ENCODE measurements at places on chromosomes 11 and 22.

GRCh38 chr11:115325523-115325922, 178.7 kb downstream of the CADM1 start:
- DNase-seq: no peak

- no peak for DNase-seq
Observed at GRCh38 chr22:20088263-20088648, 8.2 kb downstream of the DGCR8 start.

- no peak for DNase-seq
Observed at GRCh38 chr11:8025816-8026215, 38.7 kb downstream of the EIF3F start.

DNA sequence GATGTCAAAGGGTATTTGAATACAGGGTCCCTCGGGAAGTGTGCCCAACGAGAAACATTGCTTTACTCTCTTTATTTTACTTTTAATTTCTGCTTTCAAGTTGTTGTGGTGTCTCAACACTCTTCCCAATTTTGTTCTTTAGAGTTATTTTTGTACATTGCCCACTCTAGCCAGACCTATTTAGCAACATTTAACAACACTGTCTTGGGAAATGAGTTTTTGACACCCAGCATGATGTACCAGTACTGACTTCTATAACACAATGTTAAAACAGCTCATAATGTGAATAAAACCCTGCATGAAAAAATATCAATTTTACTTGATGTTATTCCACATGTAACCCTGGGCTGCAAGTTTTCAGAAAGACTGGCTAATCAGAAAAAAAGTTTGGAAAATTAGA, 350.2 kb upstream of the PITPNB start:
- DNase-seq: no peak

DNA sequence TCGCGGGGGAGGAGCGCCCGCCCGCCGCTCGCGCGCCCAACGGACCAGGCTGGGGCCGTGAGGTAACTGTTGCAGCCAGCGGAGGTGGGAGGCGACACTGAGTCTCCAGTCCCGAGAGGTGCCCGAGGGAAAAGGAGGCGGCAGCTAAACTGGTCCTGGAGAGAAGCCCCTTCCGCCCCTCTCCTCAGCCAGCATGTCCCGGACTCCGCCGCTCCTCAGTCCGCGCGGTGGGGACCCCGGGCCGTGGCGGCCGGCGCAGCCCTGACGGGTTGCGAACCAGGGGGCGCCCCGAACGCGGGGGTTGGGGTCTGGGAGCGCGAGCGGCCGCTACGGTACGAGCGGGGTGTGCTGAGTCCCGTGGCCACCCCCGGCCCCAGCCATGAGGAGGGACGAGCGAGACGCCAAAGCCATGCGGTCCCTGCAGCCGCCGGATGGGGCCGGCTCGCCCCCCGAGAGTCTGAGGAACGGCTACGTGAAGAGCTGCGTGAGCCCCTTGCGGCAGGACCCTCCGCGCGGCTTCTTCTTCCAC, at the start of gene PDE3B:
TSS of gene PDE3B (plus strand) at position 108 of the 529 bp plus-strand sequence. CDS start at position 380, 272 bp downstream.
- DNase-seq: peak; percentile 83

DNA sequence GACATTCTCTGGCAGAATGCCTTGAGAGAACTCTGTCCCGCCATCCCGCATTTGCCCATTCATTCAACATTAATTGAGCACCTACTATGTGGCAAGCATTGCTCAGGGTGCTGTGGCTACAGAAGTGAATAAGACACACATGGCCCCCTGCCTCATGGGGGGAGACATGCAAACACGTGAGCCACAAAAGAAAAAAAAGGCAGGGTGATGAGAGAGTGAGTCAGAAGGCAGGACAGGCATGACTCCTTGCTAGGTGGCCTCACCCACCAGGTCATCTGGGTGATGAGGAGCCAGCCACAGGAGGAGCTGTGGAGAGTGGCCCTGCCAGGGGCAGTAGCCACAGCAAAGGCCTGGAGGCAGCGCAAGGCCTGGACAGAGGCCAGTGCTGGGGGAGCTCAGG, 4.9 kb downstream of the CHRM4 start:
- no peak for DNase-seq

DNA sequence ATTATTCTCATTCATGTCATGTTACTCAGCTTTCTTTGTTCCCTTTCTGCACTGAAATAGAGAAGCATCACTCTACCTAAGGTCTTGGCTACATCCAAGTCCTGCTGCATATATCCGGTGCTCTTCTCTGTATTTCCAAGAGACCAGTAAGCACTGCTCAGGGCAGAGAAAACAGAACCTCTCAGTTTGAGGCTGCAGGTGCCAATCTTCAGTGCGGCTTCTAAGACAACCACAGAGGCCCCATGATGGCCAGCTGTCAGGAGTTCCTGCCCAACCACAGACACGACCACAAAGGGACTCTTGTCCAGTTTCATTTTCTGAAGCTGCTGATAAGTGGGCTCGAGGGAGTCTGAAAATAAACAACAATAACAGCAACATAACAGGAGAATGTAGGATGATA, 378.4 kb upstream of the PITPNB start:
- no peak for DNase-seq

GRCh38 chr11:40186437-40187263, 1272.8 kb downstream of the LRRC4C start:
- no peak for DNase-seq

DNA sequence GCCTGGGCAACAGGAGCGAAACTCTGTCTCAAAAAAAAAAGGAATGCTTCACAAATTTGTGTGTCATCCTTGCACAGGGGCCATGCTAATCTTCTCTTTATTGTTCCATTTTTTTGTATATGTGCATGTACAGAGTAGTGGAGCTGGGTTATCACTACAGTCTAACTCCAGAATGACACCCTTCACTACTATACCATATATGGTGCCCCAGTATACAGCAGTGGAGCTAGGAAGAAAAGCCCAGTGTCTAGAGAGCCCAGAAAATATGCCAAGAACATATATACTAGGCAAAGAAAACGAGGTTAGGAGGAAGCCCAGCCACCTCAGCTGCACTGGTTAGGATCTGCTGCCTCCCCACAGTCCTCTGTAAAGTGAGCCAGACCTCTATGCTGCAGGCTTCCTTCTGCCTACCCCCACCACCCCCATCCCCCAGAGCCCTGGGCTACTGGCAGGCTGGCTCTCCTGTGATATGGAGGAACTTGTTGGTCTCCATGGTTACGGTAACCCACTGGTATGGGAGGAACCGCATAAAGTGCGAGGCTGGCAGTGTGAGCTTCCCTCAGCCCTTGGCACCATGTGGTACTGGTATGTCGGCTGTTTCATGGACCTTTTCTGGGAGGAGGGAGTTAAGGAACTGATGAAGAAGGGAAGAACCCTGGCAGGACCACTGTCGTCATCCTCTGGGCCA, 34.3 kb downstream of the RCOR2 start:
- peak; percentile 39 for DNase-seq

DNA sequence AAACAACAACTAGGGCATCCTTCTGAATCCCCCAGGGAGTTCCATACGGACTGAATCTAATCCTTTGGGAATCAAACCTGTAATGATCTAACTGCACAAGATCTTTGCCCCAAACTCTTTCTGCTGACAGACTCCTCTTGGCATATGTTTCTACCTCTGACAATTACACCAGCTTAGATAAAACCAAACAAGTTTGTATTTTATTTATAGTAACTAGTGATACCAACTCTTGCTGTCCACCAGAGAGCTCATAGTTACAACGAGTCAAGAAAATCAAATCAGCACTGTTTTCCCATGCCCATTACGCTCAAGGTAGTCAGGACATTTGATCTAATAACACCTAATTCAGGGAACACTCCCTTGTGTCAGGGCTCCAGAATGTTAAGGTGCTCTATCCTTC, 972.0 kb downstream of the NTM start:
- no peak for DNase-seq

GRCh38 chr11:80816454-80816847, 1375.6 kb upstream of the TENM4 start:
- DNase-seq: no peak

DNA sequence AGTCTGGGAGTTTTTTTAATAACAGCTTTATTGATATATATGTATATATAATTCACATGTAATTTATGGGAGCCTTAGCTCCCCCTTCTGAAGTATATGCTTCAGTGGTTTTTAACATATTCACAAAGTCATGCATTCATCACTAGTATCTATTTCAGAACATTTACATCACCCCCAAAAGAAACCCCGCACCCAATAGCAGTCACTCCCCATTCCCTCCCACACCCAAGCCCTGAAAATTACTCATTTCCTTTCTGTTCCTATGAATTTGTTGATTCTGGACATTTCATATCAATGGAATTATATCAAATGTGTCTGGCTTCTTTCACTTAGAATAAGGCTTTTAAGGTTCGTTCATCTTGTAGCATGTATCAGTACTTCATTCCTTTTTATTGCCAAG, 35.6 kb upstream of the SYT7 start:
- DNase-seq: no peak

DNA sequence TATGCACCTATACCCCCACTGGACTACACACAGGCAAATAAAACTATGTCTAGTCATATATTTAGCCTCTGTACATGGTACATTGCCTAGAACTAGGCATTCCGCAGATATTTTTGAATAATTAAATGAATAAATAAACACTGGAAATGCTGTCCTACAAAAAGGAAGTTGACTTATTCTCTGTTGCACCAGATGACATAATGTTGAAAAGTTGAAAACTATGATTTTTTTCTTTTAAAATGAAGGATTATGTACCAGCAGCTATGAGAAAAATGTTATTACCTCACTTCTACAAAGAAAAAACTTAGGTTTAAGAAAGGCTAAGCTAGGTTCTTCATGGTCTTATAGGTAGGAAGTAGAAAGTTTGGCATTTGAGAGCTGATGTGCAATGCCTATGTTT, 856.6 kb downstream of the METTL15 start:
- no peak for DNase-seq

- DNase-seq: no peak
Observed at GRCh38 chr11:27387362-27387761, 24.3 kb upstream of the CCDC34 start.

DNA sequence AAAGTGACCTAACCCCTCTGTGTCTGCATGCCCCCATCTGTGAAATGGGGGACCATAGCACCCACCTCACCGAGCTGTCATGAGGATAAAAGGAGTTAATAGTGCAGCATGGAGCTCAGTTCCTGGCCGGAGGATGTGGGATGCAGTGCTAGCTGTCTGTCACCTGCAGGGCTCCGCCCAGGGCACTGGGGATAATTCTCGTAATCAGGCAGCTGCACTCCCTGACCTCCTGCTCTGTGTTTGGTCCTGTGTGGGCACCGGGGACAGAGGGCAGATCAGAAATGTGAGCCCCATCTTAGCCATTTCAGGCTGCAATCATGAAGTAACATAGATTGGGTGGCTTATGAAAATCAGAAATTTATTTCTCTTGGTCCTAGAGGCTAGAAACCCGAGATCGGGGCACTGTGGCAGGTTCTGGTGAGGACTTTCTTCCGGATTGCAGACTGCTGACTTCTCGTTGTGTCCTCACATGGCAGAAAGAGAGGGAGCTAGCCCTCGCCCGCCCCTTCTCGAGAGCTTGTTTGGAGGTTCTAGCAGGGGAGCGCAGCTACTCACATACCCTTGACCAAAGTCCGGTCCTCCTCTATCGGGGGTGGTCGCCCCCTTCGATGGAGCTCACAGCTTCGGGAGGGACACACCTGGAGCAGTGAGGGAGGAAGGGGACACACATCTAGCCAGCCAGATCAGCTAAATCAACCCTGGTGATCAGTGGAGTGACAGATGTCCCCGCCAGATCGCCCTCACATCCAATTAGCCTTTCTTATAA, 3.2 kb downstream of the KCTD17 start:
- no peak for DNase-seq

GRCh38 chr11:81241672-81242275, 1491.9 kb downstream of the FAM181B start:
- no peak for DNase-seq

DNA sequence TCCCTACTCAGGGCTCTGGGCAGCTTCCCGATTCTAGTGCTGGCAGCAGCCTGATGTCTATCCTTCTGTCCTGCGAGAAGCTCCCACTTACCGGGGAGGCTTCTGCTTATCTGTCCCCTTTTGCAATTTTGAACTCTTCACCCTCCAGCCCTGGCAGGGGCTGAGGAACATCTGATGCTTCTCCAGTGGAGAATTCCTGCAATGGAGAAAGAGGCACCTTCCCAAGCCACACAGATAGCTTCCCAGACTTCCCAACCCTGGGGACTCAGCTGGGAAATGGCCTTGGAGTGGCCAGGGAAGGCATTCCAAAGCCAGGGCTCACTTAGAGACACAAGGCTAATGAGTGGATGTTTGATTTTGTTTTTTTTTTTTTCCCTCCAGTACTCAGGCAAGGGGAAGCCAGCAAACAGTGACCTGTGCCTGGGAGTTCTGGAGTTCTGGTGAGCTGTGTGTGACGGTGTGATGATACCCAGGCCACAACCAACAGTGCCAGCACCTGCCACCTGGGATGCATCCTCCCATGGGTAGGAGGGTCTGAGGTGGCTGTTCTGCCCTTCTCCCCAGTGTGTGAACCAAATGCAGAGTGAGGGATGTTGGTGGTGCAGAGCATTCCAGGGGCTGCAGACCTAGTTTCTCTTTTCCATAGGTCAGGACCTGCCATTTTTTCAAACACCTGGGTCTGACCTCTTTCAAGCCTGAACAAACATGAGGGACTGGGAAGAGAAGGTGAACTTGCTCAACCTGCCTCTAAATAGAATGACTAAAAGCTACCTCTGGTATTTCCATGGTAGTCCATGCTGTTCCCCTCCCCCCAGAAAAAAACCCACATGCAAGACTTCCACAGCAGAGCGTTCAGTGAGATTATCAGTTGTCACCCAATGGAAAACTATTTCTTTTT, 95.1 kb downstream of the CCDC81 start:
- no peak for DNase-seq

DNA sequence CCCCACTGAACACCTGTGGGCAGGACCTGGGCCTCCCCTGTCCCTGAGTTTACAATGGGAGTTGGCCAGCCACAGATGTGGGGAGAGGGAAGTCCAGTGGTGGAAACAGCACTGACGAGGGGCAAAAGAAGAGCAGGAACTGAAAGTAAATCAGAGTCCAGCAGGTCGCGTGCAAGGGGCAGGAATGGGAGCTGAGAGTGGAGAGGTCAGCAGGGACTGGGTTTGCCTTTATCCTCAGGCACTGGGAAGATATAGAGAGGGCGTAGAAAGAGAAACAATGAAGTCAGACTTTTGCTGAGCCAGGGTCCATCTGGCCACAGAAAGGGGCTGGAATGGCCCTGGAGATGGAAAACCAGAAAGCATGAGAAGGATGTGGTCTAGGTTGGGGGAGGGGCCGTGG, 8.5 kb downstream of the P2RY6 start:
- DNase-seq: no peak

- no peak for DNase-seq
Observed at GRCh38 chr11:124538019-124538418, 5.4 kb downstream of the OR8B12 start.

DNA sequence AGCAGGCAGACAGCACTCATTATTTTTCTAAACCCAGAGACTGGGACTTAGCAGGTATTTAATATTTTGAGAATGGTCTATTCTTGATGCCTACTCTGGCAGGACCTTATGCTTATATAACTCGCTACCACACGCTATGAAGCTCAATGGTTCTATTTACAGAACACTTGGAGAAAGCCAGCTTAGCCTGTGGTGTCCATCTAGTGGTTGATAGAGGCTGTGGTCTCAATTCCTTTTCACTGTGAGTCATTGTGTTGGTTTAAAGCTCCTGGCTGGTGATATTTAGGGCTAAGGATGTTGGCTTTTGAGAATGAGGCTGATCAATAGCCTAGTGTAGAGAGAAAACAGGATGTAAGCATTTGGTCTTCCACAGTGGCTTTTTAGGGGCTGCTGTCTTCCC, 206.4 kb downstream of the DBX1 start:
- no peak for DNase-seq

All from CD4-positive, alpha-beta T cell treated with Interleukin-6 for 4 hours (primary cell).